ENCODE measurements at places on chromosomes 7 and 10.

DNA sequence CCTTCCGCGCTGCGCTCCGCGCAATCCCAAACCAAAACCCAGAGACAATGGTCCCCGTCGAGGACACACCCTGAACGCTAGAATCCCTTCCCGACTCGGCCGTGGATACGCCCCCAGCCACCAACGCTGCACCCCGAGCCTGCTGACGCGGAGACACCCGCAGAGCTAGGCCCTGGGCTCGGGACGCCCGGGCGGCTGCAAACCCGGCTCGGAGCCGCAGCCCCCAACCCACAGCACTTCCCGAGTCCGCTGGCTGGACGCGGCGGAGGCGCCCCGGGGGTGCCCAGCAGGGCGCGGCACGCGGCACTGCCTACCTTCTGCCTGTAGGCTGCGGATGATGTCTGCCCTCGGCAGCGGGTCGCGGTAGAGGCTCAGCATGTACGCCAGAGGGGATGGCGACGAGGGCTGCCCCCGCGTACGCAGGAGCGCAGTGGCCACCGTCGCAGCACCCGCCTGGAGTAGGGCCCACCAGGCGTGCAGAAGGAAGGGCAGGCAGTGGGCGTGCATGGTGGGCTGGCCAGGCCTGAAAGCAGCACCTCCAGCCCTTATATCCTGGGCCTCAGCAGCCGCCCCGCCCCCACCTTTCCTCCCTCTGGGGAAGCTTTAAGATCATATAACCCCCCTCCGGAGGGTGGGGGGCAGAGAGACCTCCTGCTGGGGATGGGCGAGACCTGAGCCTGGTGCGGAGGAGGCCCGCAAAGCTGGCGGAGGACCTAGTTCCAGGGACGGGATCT, at the start of gene NODAL:
TSS of gene NODAL (minus strand) at position 521 of the 734 bp plus-strand sequence. CDS start at position 507, 14 bp downstream.
- DNase-seq: no peak

DNA sequence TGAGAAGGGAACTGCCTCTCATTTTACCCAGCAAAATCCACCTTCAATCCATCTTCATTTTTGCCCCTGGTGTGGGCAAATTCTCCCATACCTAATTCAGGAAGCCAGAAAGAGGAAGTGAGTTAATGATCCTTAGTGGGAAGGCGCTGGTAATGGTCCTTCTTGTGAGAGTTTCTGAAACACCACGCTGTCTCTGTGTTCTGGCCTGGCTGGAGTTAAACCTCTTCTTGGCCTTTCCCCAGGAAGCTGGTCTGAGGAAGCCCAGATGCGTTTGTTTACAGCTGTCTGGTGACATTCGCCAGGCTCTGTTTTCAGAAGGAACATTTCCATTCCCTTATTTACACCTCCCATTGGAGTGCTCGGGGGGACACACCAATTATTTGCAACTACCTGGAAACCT, 24.3 kb downstream of the HTRA1 start:
- DNase-seq: no peak

DNA sequence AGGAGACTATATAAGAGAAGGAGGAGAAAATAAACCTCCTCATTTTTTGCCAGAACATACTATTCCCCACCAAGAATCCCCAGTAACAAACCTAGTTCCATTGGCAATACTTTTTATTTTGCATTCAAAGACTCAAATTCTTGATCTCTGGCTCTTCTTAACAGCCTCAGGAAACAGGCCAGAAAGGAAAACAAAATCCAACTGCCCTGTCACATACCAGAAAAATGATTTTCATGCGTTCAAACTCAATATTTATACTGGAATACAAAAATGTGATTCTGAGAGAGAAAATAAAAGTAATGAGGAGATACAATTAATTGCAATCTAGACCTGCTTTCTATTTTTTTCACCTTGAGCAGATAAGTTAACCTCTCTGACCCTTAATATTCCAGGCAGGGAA, 435.9 kb upstream of the AUTS2 start:
- DNase-seq: no peak

DNA sequence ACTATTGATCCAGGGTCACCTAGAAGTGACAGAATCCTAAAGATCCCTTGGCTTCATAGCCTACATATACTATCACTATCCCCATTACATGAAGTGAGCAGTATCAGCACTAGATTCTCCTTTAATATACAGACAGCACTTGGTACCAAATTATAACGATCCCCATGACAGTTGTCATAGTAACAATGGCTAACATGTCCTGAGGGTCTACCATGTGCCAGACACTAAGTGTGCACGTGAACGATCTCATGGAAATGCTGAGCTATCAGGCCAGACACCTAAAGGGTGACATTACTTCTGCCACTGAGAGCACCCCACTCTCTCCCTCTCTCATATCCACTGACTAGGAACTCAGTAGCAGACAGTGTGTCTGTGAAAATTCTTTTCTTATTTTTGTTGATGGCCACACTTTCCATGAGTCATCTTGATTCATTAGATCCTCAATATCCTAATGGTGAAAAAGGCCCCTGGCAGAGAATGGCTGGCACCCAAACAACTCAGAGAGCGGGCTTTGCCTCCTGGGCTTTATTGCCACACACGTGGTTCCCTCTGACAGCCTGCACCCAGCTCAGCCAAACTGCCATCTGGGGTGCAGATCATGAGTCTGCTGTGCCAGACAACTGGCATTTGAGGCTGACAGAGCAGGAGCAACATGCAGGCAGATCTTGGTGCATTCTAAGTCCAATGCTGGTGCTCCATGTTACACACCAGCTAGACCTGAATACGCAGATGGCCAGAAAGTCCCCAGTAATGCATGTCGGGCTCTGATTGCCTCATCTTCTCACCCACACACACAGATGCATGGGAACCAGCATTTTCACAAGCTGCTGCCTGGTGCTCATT, 176.3 kb downstream of the DGKI start:
- peak; percentile 55 for DNase-seq

GRCh38 chr7:111362506-111363054, 199.7 kb downstream of the IMMP2L start:
- no peak for DNase-seq

DNA sequence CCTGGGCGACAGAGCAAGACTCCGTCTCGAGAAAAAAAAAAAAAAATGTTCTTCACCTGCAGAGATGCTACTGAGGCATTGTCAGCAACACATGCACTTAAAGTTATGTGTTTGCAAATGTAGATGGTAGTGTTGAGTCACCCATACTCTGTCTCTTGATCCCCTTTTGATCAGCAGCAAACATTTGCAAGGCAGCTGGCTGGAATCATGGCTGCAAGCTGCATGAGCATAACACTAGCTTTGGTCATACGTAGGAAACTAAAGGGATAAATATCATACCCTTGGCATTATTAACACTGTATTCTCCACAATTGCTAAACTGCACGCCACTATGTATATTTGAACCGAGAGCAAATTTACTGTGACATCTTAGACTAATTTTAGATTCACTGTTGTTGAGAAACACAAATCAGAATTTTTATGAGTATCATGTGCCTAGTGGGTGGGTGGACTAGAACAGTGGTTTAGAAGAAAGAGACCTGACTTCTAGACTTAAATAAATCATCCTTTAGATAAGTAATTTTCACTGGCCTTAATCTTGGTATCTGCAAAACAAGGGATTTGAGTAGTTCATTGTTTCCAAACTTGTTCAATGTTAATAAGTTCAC, 229.3 kb upstream of the MEOX2 start:
- DNase-seq: no peak

DNA sequence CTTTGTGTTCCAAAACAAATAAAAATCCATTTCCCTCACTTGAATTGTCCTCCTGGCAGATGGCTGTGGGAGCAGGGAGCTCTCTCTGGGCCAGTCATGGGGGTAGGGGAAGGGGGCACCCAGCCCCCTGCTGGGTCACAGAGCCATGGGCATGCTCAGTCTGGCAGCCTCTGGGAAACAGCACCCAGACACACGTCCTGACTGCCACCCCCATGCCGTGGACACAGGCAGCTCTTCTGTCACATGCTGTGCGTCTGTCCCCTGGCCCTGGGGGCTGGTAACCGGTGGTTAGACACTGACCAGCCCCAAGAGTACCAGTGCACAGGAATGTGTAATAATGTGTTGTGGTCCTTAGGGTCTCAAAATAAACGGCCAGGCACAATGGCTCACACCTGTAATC, 47.0 kb downstream of the RASGEF1A start:
- no peak for DNase-seq

All from Caki2 (cell line).